ENCODE measurements at places on chromosomes 16 and 17.

GRCh38 chr16:11507991-11508390 is 78.7 kb downstream of the LITAF start:
- DNase-seq, result no peak

GRCh38 chr17:32187271-32187670 is 45.0 kb downstream of the RHOT1 start:
- no peak for DNase-seq

GRCh38 chr17:39617446-39618245 is 9.1 kb upstream of the PPP1R1B start:
- peak; percentile 19 for DNase-seq

DNA sequence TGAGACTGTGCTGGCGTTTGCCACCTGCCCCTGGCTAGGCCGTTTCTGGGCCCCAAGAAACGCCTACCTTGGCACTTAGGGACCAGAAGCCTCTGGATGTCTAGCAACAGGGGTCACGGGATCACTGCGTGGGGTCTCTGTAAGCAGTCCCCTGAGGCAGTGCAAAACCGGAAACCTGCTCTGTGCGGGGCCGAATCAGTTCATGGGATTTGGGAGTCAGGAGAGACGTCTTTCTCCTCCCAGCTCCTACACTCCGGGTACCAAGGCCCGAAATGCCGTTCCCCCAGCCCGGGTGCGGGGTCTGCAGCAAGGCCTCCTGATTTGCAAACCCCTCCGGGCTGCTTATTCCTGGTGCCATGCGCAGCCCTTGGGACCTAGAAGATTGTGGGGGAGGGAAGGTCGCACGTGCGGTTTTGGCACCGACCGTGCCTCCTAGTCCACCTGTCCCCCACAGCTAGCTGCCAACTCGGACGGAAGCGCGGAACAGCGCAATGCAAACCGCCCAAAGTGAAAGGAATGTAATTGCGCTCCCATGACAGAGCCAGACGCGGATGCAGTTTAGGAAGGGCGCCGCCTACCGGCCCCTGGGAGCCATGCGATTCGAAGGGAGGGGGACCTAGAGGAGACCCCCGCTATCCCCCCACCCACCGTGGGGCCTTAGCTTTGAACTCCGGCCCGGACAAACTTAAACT is 6.5 kb downstream of the IRX5 start:
- no peak for DNase-seq

DNA sequence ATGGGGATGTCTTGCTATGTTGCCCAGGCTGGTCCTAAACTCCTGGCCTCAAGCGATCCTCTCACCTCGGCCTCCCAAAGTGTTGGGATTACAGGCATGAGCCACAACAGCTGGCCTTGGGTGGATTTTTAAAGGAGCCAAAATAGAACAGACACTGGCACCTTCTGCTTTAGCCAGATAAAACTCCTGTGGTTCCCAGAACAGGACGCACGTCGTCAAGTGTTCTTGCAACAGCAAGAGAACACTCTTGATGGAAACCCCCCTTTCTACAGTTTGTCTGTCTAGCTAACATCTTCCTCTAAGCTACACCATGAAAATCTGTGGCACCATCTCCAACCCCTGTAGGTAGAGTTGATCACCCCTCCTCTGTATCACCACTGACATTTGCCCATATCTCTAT is 122.6 kb downstream of the NPIPB5 start:
- no peak for DNase-seq

GRCh38 chr16:3458278-3458851 is 14.9 kb downstream of the NAA60 start:
- DNase-seq, result peak; percentile 48

DNA sequence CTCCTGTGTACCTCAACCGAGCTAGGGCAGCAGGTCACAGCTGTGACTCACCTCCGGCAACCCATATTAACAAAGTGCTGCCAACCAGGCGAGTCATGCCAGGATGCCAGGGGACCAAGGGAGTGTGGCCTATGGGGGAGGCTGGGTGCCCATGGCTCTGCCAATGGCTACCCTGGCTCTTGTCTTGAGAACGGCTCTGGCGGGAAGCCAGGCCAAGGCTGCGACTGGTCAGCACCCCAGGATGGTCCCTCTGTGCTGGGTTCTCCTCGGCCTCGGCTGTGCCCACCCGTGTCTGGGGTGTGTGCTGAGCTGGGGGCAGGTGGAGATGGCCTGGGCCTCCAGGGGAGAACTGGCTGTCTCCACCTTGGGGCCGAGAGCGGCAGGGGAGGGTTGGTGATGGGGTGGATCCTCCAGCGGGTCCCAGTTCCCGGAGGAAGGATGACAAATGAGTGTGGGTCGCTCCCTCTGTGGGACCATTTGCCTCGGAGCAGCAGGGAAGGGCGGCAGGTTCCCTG is 75.8 kb downstream of the MRC2 start:
- no peak for DNase-seq

- no peak for DNase-seq
Measured at GRCh38 chr17:53687324-53687723, 135.4 kb upstream of the KIF2B start.

- DNase-seq, result peak; percentile 71
Measured at GRCh38 chr16:1610899-1611632, 806 bp downstream of the IFT140 start.

DNA sequence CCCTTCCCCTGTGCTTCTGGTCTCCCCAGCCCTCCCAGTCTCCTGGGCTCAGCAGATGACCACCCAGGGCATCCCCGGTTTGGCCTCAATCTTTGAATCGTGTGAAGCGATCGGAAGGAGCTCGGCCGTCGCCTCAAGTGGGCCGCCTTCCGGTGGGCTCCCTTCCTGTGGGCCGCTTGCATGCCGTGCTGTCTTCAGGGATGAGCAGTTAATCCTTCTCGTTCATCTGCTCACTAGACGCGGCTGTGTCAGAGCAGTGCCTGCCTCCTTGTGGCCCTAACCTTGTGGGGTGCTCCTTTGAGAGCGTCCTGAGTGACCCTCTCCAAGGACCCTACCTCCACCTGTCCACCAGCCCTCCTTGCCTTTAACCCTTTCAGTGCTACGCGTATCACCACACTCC is 40.4 kb downstream of the BAIAP2 start:
- DNase-seq, result no peak

GRCh38 chr17:69539781-69540319 is 125.4 kb downstream of the MAP2K6 start:
- peak; percentile 88 for DNase-seq

- peak; percentile 59 for DNase-seq
Measured at GRCh38 chr17:17940441-17940911, 31.7 kb downstream of the TOM1L2 start.

GRCh38 chr16:11079652-11080187 is 135.4 kb downstream of the CLEC16A start:
- DNase-seq, result peak; percentile 98

GRCh38 chr16:1459967-1460366 is 14.9 kb downstream of the CLCN7 start:
- DNase-seq, result no peak

- no peak for DNase-seq
Measured at GRCh38 chr16:54707813-54708212, 222.9 kb upstream of the IRX5 start.

DNA sequence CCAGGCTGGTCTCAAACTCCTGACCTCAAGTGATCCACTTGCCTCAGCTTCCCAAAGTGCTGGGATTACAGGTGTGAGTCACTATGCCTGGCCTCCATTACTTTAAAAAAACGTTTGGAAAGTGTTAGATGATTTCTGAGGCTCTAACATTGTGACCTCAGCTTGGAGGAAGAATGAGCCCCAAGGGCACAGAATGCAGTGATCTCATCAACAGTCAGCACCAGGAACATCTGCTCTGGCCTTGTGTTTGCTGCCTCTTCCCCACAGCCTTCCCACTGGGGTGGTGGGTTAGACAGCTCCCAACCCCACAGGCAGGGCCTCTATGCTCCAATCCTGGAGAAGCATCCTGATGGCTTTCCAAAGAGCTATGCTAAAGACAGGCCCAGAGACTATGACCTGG is 37.7 kb upstream of the SREBF1 start:
- peak; percentile 47 for DNase-seq

DNA sequence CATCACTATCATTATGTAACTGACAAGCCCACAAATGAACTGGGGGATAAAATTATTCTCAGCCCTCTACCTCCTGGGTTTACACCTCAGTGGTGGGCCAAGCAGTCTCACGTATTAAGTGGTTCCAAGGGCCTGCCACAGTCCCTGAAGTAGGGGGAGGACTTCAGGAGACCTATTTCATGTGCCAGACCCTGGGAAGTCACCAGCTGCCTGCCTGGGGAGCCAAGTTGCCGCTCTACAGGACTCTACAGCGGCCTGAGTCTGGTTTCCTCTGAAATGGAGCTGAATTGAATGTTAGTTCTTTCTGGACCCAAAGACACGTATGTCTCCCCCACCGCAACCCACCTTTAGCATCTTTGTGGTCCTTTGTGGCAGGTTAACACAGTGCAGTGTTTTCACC is 187.0 kb downstream of the IRX3 start:
- DNase-seq, result no peak

DNA sequence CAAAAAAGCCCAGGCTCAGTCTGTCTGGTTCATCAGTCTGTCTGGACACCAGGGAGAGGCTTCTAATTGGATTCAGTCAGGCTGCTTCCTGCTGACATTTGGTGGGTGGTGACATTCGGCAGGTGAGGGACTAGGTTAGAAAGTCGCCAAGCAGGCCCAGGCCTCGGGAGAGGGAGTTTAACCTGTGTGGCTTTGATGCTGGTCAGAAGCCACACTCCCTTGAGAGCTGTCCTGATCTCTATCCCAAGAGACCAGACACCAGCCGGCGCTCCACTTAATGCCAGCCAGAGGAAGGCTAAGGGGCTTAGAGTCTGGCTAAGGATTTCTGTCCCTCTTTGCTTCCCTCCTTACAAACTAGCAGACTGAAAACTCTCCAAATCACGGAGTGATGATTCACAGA is 135.0 kb downstream of the GSG1L start:
- no peak for DNase-seq

DNA sequence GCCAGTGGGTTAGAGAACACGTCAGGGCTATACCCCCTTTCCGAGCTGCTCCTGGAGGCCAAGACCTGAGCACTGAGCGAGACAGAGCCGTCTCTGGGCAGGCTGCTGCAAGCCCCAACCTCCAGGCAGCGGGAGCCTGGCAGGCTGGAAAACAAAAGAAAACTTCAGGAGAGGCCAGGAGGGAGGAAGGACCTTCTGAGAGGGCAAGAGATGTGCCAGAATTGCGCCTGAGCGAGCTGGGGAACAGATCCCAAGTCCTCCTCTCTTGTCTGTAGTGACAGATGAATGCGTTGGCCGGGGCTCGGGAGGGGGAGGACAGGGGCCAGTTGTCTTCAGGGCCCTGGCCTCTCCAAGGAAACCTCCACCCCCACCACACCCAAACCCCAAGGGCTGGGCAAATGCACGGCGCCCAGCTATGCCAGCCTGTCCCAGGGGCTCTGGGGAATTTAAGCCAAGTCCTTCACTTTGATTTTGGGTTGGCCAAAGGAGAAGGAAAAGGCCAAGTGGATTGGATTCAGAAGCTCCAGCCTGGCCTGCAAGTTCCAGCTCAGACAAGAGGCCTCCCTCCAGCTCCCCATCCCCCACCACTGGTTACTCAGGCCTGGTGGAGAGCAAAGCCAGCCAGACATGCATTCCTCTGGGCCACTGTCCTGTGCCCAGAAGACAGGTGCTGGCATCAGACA is 18.1 kb downstream of the SDK2 start:
- no peak for DNase-seq

- no peak for DNase-seq
Measured at GRCh38 chr16:81313701-81314602, 810 bp upstream of the GAN start.

- DNase-seq, result peak; percentile 99
Measured at GRCh38 chr16:70691223-70692129, 5.6 kb upstream of the MTSS2 start.

DNA sequence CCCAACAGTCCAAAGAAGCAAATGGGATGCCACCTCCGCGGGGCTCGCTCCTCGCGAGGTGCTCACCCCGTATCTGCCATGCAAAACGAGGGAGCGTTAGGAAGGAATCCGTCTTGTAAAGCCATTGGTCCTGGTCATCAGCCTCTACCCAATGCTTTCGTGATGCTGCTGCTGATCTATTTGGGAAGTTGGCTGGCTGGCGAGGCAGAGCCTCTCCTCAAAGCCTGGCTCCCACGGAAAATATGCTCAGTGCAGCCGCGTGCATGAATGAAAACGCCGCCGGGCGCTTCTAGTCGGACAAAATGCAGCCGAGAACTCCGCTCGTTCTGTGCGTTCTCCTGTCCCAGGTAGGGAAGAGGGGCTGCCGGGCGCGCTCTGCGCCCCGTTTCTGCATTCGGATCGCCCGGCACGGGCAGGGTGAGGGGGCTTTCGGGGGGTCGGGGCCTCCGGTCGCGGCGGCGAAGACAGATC is at the start of gene CDH13:
TSS of gene CDH13 (plus strand) at position 179 of the 471 bp plus-strand sequence.
- DNase-seq, result peak; percentile 73

- DNase-seq, result no peak
Measured at GRCh38 chr17:76318586-76318985, 10.5 kb upstream of the QRICH2 start.

GRCh38 chr17:48816438-48816773 is 623 bp downstream of the TTLL6 start:
- no peak for DNase-seq

DNA sequence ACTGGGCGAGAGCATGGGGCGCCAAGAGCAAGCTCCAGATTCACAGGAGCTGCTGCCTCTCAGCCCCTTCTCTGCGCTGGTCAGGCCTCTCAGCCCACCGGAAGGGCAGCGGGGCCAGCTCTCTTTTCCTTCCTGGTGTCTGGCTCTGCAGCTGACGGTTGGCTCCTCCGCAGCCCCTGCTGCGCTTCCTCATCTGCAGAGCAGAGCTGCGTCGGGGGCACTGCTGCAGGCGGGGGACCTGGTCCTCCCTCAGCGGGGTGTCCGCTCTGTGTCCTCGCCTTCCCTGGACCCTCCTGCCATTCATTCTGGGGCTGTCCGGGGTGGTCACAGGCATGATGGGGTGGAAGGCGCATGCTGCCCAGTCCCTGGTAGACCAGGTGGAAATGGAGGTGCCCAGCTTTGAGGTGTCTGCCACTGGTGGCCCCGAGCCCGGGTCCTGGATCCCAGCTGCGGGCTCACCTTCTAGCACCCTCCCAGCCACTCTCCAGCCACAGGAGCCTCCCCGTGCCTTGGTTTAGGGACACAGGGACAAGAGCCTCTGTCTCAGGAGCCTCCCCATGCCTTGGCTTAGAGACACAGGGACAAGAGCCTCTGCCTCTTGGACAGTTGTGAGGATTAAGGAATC is 84.8 kb downstream of the IRF8 start:
- no peak for DNase-seq

DNA sequence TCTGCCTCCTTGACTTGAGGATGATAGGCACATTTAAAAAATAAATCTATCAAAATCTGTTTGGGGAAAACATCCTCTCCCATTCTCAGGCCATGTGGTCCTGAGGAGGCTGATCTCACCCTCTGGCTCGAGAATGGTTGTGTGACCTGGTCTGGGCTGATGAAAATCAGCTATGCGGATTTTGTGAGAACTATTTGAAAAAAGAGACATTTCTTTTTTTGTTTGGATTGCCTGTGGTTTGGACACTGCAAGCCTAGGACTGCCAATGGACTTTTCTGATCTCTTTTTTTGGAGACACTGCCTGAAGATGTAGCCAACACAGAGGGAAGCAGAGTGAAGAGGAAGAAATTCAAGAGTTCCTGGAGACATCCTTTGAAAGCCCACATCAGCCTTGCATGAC is 145.9 kb downstream of the HS3ST3B1 start:
- DNase-seq, result no peak

All from fibroblast of villous mesenchyme (primary cell).